ENCODE measurements at places on chromosomes 12 and 14.

DNA sequence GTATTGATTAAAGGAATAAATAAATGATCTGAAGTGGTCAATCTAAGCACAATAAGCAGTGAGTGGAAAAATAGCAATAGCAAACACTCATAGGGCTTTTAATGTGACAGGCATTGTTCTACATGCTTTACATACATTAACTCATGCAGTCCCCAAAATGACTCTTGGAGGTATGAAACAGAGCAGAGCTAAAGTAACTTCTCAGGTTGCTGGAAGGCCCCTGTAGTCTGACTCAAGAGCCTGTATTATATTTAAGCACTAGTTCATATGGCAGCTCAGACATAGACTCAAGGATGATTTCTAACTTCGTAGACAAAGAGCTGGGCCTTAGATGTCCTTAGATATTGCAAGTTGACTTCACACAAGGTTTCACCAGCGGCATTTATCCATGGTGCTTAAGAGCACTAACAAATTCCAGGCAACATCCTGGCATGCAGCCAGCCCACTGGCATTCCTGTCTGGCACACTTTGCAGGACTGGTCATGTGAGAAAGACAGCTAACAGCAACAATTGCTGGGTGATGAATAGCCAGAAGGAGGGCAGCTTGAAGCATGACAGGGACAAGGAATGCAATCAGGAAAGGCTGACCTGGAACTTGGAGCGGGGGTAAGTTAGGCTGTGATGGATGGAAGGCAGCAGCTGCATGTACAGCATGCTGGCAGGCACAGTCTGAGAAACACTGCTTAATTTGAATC, 22.9 kb upstream of the KTN1 start:
- DNase-seq, result no peak

GRCh38 chr12:117063162-117063911, 35.9 kb downstream of the TESC start:
- no peak for DNase-seq

DNA sequence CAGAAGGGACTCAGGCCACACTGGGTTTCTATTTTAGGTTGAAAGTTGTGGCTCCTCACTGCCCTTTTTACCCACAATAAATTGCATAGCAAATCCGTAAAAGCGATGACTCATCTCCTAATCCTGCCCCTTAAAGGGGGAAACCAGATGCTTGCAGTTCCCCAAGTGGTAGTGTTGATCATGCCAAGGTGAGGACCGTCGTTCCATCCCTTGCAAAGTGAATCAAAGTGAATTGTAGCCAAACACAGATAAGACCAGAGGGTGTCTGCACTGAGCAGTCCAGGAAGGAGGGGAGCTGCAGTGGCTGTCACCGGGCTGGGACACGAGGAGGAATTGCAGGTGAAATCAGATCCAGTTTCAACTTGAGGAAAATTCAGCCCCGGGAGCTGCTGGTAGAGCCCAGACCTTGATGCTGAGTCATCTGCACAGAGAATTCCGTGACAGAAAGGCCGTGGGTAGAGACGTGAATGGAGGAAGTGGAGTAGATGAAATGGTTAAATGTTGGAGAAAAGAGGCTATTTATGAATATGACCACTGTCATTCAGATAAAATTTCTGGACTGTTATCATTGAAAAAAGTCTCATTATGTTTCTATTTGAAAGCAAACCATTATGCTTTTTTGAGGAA, 44.2 kb upstream of the MMP17 start:
- DNase-seq, result no peak

- no peak for DNase-seq
Observed at GRCh38 chr14:22024137-22024536, 350.5 kb upstream of the OR4E1 start.

GRCh38 chr14:26286913-26287205, 311.0 kb downstream of the NOVA1 start:
- no peak for DNase-seq

- no peak for DNase-seq
Observed at GRCh38 chr14:22449600-22449905, 139.5 kb downstream of the DAD1 start.

GRCh38 chr12:103852498-103852997, 11.5 kb upstream of the NT5DC3 start:
- no peak for DNase-seq

GRCh38 chr12:113174461-113175384, 10.6 kb downstream of the DDX54 start:
- peak; percentile 87 for DNase-seq

- peak; percentile 41 for DNase-seq
Observed at GRCh38 chr12:26434299-26435068, 239.1 kb downstream of the SSPN start.
